ENCODE measurements at places on chromosomes 6 and 20.

DNA sequence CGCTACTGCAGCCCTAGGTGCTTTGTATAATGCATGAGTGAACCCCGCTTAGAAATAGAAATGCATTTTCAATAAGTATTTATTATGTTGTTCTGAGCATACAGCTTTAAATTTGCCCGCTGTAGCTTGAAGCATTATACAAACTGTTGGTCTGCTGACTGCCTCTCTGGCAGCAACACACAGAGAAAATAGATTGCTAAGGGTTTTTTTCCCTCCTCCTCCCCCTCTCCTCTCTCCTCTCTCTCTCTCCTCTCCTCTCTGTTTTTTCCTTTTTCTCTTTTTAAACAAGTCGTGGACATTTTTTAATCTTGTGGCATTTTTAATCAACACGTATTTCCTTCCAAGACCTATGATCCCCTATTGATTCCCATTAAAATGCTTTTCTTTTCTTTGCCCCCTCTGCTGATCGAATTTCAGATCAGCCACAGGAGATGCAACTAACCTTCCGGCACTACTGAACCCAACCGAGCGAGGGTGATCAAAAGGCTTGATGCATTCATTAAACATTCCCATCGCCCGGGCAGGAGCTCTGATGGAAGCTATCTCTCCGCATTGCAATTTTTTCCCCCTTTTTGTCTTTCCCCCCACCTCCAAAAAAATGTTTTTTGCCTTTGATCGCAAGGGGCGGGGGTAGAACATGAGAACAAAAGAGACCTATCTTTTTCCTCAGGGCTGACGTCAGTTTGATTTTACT, 90.7 kb upstream of the ARID1B start:
- no peak for DNase-seq

DNA sequence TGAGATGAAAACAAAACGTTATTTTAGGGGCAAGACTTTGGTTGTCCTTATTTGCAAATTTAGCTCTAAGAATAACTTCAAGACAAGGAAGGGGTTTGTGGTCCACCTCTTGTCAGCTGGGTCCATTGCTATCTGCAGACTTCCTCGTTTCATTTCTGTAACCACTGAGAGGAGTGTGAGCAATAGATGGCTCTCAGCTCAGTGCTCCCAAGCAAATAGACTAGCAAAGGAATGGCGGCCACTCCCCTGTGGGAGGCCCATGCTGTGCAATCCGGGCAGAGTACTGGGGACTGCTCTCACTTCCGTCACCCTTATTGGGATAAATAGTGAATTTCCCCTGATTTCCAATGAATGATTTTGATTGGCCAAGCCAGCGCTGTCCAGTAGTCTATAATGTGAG, 176.6 kb downstream of the ZDHHC14 start:
- no peak for DNase-seq

DNA sequence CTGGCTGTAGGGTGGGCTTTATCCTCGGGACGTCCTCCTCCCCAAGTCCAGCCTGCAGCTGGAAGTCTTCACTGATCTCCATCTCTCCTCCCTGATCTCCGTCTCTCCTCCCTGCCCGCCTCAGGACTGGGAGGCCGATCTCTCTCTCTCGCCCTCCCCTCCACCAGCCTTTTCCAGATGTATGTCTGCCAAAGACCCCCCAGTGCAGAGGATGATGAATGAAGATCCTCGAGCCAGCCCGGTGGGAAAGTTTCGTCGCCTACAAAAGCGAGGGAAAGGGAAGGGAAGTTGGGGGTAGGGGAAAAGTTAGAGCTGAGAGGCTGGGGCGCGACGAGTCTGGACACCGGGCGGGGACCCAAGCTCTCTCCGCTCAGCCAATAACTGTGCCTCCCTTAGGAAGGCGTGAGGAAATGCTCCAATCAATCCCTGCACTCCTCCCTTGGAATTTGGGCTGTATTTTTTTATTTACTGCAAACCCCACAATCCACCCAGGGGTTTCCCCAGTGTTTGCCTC, 595 bp upstream of the SRF start:
- DNase-seq: no peak

- no peak for DNase-seq
These were observed 157.0 kb downstream of the MRPL14 start for GRCh38 chr6:43970068-43970912.

DNA sequence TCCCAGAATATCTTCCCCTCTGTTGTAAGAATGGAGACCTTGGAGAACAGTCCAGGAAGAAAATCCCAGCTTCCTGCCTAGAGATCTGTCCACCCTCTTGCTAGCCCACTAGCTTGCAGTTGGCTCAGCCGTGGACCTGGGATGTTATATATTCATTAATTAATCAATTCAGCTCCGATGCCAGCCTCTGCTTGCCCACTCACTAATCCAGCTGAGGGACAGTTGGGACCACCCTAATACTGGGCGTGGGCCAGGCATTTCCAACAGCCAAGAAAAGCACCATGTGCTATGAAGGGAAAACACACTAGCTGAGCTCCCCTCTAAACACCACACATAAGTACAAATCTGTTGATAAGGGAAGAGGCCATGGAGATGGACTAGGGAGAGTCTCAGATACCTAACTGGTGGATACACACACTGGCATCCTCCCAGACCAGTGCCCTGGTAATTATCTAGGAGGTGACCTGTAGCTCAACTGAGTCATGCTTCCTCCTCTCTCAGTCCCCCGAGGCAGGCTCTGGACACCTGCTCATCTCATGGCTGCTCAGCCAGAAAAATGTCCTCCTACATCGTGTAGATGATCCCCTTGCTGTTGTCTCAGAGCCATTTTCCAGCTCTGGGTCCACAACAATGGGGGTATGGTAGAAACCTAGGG, 78.9 kb downstream of the ANKRD60 start:
- no peak for DNase-seq

- DNase-seq: no peak
These were observed 70.0 kb upstream of the SMIM29 start for GRCh38 chr6:34318499-34319470.

- no peak for DNase-seq
These were observed 41.5 kb upstream of the FAM83B start for GRCh38 chr6:54805077-54805476.

DNA sequence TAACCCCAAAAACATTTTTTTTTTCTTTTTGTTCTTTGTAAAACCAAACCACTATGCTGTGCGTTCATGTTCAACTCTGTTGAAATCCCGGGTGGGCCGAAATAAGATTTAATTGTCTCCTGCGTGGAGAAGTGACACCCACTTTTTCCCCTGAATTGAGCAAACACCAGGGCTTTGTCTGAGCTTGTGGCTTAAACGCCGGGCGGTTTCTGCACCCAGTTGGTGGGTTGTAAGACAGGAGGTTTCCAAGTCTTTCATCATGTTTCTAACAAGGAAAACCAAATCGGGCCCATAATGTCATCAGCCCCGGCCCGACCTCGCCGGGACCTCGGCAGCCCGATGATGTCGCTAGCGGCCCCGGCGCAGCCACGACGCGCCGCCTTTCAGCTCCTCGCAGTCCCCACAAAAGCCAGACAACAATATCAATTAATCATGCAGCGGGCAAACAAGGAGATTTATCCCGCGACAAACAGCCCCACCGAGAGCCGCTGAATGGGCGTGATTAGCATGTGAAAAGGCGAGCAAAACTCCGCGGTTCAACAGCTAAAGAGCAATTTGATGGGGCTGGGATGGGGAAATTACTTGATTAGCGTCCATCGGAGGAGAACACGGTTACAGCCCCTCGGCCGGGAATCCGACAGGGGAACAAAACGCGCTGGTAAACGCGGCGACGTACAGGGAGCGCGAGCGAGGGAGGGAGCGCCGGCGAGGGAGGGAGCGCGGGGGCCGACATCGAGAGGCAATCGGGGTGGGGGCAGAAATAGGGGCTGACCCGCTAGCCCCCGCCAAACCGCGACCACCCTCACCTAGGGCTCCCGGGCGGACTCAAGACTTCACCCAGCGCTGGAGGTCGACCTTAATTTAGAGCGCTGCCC, 5.3 kb downstream of the LINC00237 start:
- no peak for DNase-seq
